ENCODE measurements at places on chromosomes 3 and 15.

DNA sequence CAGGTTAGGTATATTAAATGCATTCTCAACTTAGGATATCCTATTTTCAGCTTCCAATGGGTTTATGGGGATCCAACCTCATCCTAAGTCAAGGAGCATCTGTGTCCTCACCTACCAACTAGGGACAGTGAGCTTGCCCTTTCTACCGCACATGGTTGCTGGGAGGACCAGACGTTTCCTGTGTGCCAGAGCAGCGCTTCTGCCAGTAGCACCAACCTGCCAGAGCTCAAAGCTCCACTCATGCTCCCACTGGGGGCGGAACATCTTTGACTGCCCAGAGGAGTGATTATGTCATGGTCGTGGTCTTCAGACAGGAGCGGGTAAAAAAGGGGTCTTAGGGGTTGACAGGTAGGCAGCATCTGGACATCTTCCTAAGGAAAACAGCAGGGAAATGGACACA lies 24.7 kb downstream of the XPC start:
- DNase-seq: no peak

DNA sequence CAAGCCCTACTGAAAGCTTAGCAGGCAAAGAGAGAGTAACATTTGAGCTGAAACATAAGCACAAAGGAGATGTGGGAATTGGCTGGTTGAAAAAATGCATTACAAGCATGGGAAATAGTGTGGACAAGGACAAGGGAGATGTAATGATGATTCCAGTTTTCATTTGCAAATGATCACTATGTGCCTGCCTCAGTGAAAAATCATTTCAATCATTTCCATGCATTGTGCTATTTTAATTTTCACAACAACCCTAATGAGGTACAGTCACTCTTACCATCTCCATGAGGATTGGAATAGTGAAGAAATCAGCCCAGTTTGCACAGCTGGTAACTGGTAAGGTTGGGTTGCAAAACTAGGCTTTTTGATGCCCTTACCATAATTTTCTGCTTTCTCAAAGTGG lies 123.2 kb downstream of the ARNT2 start:
- DNase-seq: no peak

DNA sequence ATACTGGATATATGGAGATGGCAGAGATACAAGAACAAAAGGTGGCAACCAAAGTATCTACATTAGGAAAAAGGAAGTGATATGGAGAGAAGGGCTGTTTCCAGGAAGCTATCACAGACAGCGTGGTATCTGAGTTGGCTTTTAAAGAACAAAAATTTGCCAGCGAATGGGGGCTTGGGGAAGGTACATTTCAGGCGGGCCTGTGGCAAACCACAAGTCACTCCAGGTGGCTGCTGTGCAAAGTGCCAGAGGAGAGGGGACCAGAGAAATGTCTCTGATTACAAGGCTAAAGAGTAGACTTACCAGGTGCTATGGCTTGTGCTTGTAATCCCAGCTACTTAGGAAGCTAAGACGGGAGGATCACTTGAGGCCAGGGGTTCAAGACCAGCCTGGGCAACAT lies 91.1 kb downstream of the MSL2 start:
- DNase-seq: no peak

GRCh38 chr3:51698209-51698608 lies 8.7 kb upstream of the GRM2 start:
- no peak for DNase-seq

DNA sequence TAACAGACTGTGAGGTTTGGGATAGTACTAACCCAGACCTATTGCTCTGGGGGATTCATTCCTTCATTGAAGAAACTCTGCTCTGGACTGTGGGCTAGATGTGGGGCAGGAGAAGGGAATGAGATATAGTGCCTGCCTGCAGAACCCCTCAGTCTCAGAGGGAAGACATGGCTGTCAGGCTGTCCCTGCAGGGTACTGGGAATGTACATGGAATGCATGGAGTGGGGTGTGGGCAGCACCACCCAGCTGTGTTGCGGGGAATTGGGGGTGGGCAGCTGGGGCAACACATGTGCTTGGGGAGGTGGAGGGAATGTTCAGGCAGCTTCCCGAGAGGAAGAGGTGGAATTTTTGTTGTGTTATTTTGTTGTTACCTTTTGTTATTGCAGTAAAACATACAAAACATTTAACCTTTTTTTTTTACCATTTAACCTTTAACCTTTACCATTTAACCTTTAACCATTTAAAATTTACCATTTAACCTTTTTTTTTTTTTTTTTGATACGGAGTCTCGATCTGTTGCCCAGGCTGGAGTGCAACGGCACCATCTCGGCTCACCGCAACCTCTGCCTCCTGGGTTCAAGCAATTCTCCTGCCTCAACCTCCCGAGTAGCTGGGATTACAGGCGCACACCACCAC lies 7.3 kb downstream of the PAQR5 start:
- no peak for DNase-seq

DNA sequence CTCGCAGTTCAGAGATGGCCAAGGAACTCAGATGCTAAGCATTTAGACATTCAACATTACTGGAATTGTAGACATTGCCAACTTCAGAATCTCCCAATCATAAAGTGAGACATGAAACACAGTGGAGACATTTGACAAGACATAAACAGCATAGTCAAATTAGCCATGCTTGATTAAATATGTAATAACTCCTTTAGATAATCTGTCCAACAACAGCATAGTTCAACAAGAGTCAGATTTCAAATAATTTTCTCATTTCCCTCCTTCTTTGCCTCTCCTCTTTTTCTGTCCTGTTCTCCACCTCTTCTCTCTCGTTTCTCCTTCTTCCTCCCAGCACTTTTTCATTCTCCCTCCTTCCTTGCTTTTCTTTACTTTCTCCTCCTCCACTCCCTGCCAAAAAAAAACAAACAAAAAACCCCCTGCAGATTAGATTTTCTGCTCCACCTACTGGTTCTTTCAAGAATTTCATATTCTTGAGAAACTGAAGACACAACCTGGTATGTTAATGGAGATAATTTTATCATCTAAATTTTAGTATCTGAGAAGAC lies 20.2 kb downstream of the CPOX start:
- no peak for DNase-seq

GRCh38 chr3:130759692-130760338 lies 13.2 kb upstream of the PIK3R4 start:
- DNase-seq: peak; percentile 67

- no peak for DNase-seq
Observed at GRCh38 chr3:124653071-124653796, 77.0 kb upstream of the UMPS start.

DNA sequence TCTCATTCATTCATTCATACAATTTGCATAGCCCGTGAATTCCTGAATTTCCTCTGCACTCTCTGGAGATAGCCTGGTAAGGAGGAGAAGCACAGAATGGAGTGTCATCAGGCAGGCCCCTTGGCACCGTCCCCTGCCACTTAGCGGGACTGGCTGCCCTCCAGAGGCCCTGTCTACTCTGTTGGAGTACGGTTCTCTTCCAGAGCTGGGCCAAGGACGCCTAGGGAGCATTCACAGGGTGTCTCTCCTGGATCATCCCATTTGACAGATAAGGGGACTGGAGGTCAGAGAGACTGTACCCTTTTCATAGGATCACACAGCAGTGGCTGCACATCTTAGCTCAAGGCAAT lies 48.0 kb downstream of the PTH1R start:
- DNase-seq: no peak

DNA sequence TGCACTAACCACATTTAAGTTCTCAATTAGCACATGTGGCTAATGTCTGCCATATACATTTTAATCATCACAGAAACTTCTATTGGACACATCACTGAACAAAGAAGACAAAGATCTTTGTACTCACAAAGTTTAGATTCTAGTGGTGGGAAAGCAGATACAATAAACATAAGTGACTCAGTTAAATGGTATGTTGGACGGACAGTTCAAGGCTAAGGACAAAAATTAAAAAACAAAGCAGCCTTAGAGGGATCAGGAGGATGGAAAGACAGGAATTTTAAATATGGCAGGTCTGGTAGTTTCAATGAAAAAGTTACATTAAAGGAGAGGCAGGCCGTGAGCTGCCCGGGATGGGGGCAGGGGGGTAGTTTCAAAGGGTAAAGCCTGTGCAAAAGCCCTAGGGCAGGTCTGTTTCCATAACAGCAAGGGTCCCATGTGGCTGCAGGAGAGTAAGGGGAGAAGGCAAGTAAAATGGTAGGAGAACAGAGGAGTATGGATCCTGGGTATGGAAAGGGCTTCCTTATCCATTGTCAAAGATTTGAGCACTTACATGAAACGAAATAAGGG lies 220.7 kb downstream of the FHIT start:
- DNase-seq: no peak

- DNase-seq: no peak
Observed at GRCh38 chr3:117137065-117137464, 427.5 kb downstream of the TUSC7 start.
